ENCODE measurements at places on chromosomes 2 and 18. TPM values are rescaled to one million over a fixed set of nuclear protein-coding genes. Genes with fewer than 3 reads are reported as not detected.

DNA sequence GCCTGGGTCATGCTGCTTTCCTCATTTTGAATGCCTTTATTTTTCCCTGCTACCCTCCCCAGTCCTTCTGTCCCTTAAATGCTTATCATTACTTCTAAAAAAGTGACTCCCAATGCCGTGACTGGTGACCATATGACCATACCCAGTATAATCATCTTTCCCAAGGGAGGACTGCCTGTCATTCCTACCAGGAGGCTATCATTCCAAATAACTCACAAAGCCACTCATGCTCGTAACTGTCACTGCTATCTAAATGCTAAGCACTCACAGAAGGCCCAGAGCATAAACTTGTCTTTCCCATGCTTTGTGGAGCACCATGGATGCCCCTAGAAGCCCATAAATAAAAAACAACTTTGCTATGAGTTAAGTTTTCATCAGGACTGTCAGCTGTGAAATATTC is 38.7 kb upstream of the CREB1 start:
- no peak overlapping the region for H3K27ac ChIP-seq
- no peak for DNase-seq
- no peaks in the 10 kb centered on the region for H3K4me1 ChIP-seq
- H3K27me3 ChIP-seq = no peaks in the 10 kb centered on the region

- no peaks in the 10 kb centered on the region for H3K27me3 ChIP-seq
- H3K27ac ChIP-seq = peak overlapping the region; percentile 59
- H3K36me3 ChIP-seq = no peaks in the 10 kb centered on the region
- peaks cover 4% of the 10 kb centered on the region for H3K4me1 ChIP-seq
- no peak for DNase-seq
Measured at GRCh38 chr2:55519938-55520885, 694 bp downstream of the CFAP36 start.

DNA sequence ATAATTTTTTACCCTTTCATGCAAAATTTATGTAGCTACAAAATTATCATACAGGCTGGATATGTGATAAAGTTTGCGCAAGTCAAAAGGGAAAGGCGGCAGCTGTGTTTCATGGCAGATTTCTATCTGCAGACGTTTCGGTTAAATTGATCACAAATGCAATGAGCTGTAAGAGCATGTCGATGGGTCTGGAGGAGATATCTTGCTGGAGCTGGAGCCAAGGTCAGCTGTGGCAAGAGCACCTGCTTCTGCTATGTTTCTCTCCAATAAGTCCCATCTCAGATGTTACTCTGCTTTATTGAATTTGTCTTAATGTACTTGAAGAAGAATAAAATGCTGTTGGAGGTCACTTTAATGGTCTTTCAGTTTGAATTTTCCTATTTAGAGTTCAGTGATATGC is 749.7 kb downstream of the CNTNAP5 start:
- H3K36me3 ChIP-seq = no peaks in the 10 kb centered on the region
- H3K27me3 ChIP-seq = no peaks in the 10 kb centered on the region
- H3K4me3 ChIP-seq = no peak overlapping the region
- no peak overlapping the region for H3K27ac ChIP-seq
- DNase-seq = no peak

GRCh38 chr2:199228887-199229819 is 228.6 kb downstream of the SATB2 start:
- no peak for DNase-seq
- no peaks in the 10 kb centered on the region for H3K27me3 ChIP-seq
- no peaks in the 10 kb centered on the region for H3K4me1 ChIP-seq
- no peaks in the 10 kb centered on the region for H3K36me3 ChIP-seq
- H3K27ac ChIP-seq = no peak overlapping the region

DNA sequence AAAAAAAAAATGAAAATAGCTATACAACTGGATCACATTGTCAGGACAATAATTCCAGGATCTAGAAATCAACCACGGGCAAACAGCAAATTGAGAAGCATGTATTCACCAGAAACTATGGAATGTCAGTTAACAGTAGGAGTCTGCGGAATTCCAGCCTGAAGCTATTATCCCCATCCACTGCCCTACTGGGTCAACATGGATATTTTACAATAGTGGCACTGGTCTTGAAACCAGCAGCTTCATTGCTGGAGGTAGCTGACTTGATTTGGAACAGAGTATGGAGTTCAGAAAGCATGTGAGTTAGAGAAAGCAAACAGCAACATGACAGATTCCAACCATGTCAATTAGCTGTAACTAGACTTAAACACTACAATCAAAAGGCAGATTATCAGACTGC is 55.7 kb upstream of the PDE1A start:
- no peaks in the 10 kb centered on the region for H3K36me3 ChIP-seq
- DNase-seq = no peak
- no peaks in the 10 kb centered on the region for H3K4me1 ChIP-seq
- H3K27me3 ChIP-seq = no peaks in the 10 kb centered on the region

DNA sequence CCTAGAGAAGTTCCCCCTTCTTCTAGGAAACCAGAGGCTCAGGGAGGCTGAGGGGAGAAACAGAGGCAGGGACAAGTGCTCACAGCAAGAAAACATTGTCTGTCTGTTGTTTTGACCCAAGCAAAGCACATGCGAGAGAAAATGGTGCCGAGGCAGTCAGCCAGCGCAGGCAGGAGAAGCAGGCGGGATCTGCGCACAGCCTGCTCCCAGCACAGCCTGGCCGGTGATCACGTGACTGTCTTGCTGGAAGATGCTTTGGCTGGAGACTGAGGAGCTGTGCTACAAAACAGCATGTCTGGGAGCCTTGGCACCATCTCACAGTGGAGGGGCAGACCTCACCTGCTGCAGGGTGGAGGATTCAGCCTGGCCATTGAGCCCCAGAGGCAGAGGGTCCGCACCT is 93.7 kb upstream of the MYCN start:
- DNase-seq = no peak
- H3K36me3 ChIP-seq = no peaks in the 10 kb centered on the region
- H3K27me3 ChIP-seq = no peaks in the 10 kb centered on the region
- no peak overlapping the region for H3K4me3 ChIP-seq
- no peak overlapping the region for H3K27ac ChIP-seq
- no peaks in the 10 kb centered on the region for H3K4me1 ChIP-seq

- H3K27ac ChIP-seq = no peak overlapping the region
- no peak for DNase-seq
Measured at GRCh38 chr2:44786045-44786816, 155.3 kb upstream of the SIX3 start.

DNA sequence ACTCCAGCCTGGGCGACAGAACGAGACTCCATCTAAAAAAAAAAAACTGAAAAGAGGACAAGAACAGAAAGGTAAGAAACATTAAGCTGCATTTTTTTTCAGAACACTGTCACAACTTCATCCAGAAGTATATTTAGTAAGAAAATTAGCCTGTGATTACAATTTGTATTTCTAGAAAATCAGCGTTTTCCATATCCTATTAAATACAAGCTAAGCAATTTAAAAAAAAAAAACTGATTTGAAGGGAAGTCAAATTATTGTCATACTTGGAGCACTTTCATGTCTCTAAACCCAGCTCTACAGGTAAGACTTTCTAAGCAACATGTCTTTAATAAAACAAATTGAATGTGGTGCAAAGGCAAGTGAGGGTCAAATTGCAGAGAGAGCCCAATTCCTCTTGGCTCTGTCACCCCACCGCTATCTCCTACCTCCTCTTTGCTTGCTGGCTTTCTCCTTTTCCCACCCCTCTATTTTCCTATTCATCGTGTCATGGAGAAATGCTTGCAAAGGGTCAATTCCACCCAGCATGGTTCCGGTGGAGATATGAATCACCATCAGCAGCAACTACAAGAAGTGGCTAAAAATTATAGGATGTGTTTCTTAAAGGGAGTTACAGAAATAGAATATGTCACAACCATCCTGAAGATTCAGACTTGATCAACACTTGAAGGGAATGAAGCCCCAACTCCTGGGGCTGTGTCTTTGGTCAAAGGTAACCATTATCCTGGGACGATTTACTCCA is 68.4 kb upstream of the BCL11A start:
- DNase-seq = no peak
- no peaks in the 10 kb centered on the region for H3K4me1 ChIP-seq
- H3K27ac ChIP-seq = no peak overlapping the region
- no peak overlapping the region for H3K4me3 ChIP-seq
- H3K27me3 ChIP-seq = peaks cover 61% of the 10 kb centered on the region

GRCh38 chr2:150431561-150432311 is 55.7 kb downstream of the RND3 start:
- no peaks in the 10 kb centered on the region for H3K27me3 ChIP-seq
- peaks cover 6% of the 10 kb centered on the region for H3K4me1 ChIP-seq
- no peak overlapping the region for H3K27ac ChIP-seq
- no peaks in the 10 kb centered on the region for H3K36me3 ChIP-seq

GRCh38 chr2:71459084-71459431 is 5.7 kb downstream of the DYSF start:
- H3K36me3 ChIP-seq = no peaks in the 10 kb centered on the region
- DNase-seq = no peak
- no peaks in the 10 kb centered on the region for H3K4me1 ChIP-seq
- H3K27ac ChIP-seq = no peak overlapping the region
- H3K4me3 ChIP-seq = no peak overlapping the region
- H3K27me3 ChIP-seq = peaks cover 18% of the 10 kb centered on the region

DNA sequence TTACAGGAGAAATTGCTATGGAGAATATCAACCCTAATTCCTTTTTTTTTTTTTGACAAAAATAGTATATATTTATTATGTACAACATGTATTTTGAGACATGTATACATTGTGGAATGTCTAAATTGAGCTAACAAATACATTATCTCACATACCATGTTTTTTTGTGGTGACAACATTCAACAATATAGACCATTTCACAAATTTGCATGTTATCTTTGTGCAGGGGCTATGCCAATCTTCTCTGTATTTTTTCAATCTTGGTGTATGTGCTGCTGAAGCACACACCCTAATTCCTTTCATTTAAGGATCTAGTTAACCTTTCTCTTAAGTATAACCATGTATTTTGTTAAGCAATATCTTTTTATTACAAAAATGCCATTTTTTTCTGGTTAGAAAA is 13.2 kb downstream of the SLC39A10 start:
- H3K27me3 ChIP-seq = no peaks in the 10 kb centered on the region
- H3K4me1 ChIP-seq = peaks cover 15% of the 10 kb centered on the region
- H3K27ac ChIP-seq = no peak overlapping the region
- no peaks in the 10 kb centered on the region for H3K36me3 ChIP-seq

- H3K27ac ChIP-seq = no peak overlapping the region
- no peaks in the 10 kb centered on the region for H3K27me3 ChIP-seq
- no peak for DNase-seq
- no peak overlapping the region for H3K4me3 ChIP-seq
- H3K4me1 ChIP-seq = peaks cover 6% of the 10 kb centered on the region
- H3K36me3 ChIP-seq = no peaks in the 10 kb centered on the region
Measured at GRCh38 chr2:212791569-212791968, 253.0 kb upstream of the ERBB4 start.

DNA sequence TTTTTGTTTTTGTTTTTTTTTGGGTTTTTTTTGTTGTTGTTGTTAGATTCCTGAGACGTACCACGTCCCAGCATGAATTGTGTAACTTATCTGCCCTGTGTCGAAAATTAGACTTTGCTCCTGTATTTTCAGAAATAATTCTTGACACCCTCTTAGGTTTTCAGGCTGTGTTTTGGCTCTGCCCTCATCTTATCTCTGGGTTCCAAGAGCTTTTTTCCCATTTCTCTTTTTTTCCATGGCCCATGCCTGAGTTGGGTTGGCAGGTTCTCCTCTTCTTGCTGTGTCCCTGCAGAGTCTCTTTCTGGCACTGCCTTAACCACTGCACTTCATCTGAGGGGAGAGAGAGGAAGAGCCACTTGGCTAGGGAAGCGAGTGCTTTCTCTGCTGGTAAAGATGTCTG is 42.4 kb downstream of the CTIF start:
- no peak overlapping the region for H3K27ac ChIP-seq
- no peak overlapping the region for H3K4me3 ChIP-seq
- H3K27me3 ChIP-seq = no peaks in the 10 kb centered on the region
- DNase-seq = no peak
- no peaks in the 10 kb centered on the region for H3K36me3 ChIP-seq

GRCh38 chr2:150190546-150190945 is 296.9 kb downstream of the RND3 start:
- H3K27me3 ChIP-seq = no peaks in the 10 kb centered on the region
- H3K4me3 ChIP-seq = no peak overlapping the region
- no peaks in the 10 kb centered on the region for H3K36me3 ChIP-seq
- H3K27ac ChIP-seq = no peak overlapping the region
- no peaks in the 10 kb centered on the region for H3K4me1 ChIP-seq

- no peak overlapping the region for H3K27ac ChIP-seq
- H3K4me3 ChIP-seq = no peak overlapping the region
- peaks cover 4% of the 10 kb centered on the region for H3K4me1 ChIP-seq
- no peaks in the 10 kb centered on the region for H3K36me3 ChIP-seq
- no peaks in the 10 kb centered on the region for H3K27me3 ChIP-seq
Measured at GRCh38 chr2:18584608-18584954, 4.8 kb downstream of the NT5C1B start.

DNA sequence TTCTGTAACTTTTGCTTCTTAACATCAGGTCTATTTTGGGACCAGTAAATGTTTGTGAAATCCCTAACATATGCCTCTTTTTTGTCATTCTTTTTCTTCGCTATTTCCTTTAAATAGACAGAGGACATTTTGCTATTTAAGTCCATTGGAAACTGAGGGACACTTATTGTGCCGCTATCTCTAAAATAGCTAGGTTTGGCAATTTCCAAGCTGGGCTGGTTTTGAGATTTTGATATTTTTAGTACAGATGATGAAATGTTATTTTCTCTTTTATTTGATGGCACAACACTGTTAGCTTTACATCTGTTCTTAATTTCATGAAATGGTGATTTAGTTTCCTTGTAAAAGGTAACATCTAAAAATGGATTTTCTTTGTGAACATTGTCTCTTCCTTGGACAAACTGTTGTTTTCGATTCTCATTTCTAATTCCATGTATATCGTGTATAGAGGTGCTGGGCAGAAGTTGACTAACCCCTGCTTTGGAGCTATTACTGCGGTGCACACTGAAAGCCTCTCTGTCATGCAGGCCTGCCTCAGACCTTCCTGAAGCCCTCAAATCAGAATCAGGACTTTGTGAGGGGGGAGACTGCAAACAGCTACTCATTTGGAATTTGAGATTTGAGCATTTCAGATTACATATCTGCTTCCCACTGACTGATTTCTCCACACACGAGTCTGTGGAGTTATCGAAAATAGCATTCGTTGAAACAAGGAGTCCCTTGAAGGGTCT is 594 bp downstream of the RAD51AP2 start:
- H3K4me3 ChIP-seq = peak overlapping the region; percentile 48
- H3K27me3 ChIP-seq = no peaks in the 10 kb centered on the region
- no peak for DNase-seq
- H3K27ac ChIP-seq = peak overlapping the region; percentile 73
- peaks cover 14% of the 10 kb centered on the region for H3K4me1 ChIP-seq

- no peaks in the 10 kb centered on the region for H3K27me3 ChIP-seq
- DNase-seq = no peak
- H3K27ac ChIP-seq = no peak overlapping the region
- no peaks in the 10 kb centered on the region for H3K36me3 ChIP-seq
Measured at GRCh38 chr2:88657131-88657530, 29.9 kb upstream of the EIF2AK3 start.

The DSG1 gene
- total RNA-seq = not detected

The CD8B gene
- not detected for total RNA-seq

The ID2 gene
- total RNA-seq = 249 TPM

The AGAP1 gene
- total RNA-seq = 27.5 TPM

The CDKL4 gene
- total RNA-seq = 0.79 TPM

The COL5A2 gene
- total RNA-seq = 92.2 TPM

The STARD6 gene
- not detected for total RNA-seq

The CCDC85A gene
- total RNA-seq = 0.15 TPM

The FAM110C gene
- total RNA-seq = 2.6 TPM

The GKN2 gene
- total RNA-seq = not detected

The PDE11A gene
- not detected for total RNA-seq

The C18orf54 gene
- total RNA-seq = 15.6 TPM

The CAPG gene
- 152 TPM for total RNA-seq

The ASPRV1 gene
- 0.73 TPM for total RNA-seq

The TRPM8 gene
- 8.9 TPM for total RNA-seq

Measured in A673 (cell line).